ENCODE measurements at places on chromosomes 16 and 17.
A peak's percentile ranks its signal among the peaks of the same experiment; 100 is the strongest.

DNA sequence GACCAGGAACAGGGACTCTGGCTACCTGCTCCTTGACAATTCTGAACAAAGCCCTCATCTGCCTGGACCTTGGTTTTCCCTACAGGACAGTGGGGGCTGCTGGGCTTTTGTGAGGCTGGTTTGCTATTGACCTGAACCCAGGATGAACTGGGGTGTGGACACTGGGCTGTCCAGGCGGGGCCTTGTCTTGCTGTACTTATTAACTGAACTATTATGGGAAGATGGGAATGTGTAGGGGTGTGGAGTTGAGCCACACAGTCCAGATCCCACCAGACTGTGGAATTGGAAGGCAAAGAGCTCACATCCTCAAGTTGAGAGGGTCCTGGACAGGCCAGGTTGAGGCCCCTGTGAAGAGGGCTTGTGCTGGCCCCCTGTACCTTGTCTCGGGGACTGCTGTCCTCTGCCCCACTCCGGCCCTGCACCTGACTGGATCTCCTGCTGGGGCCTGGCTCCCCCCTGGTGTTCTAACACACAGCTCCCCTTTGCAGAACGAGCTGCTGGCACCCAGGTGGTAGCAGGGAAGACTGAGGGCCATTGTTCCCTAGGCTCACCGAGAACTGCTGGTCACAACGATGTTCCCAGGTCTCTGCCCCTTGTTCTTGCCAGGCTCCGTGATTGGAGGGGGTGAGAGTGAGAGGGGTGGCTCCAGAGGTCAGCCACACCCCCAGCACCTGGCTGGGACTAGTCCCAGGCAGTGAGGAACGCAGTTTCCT lies 51.8 kb upstream of the CDC42EP4 start:
- DNase-seq: no peak

- DNase-seq: no peak
Observed at GRCh38 chr17:76582660-76583059, 3.0 kb downstream of the ST6GALNAC2 start.

DNA sequence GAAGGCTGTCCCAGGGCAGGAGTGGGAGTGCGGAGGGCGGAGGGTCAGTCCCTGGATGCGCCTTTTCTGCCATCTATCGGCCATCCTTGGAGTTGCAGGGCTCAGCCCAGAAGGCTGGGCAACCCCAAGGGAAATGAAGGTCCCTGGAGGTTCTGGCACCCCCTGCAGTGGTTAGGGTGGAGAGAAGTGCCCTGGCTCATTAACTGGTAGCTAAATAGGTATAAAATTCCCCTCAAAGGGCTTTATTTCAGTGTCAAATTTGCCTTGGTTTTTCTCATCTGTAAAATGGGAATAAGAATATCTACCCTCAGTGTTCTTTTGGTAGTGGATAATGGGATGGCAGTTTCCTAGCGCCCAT lies 22.4 kb downstream of the C17orf75 start:
- peak; percentile 61 for DNase-seq

- DNase-seq: no peak
Observed at GRCh38 chr17:14604591-14605266, 303.8 kb downstream of the HS3ST3B1 start.

- peak; percentile 38 for DNase-seq
Observed at GRCh38 chr16:75420987-75421819, 12.1 kb downstream of the CFDP1 start.

- no peak for DNase-seq
Observed at GRCh38 chr17:82429824-82430223, 11.4 kb upstream of the OGFOD3 start.
